Lower lobe of right lung (tissue), 2 donors: ENCODE measurements at places on chromosomes 12 and 14. TPM values are rescaled to one million over a fixed set of nuclear protein-coding genes. Genes with fewer than 3 reads are reported as not detected.

GRCh38 chr14:100888789-100889315, 14.7 kb downstream of the RTL1 start:
- DNase-seq: no peak
- H3K4me1 ChIP-seq: no peaks in the 10 kb centered on the region
- H3K27ac ChIP-seq: no peak overlapping the region
- no peaks in the 10 kb centered on the region for H3K36me3 ChIP-seq
- H3K27me3 ChIP-seq: peaks cover 12% of the 10 kb centered on the region

GRCh38 chr14:104196461-104197140, 58.2 kb downstream of the KIF26A start:
- H3K27ac ChIP-seq: no peak overlapping the region
- no peaks in the 10 kb centered on the region for H3K36me3 ChIP-seq
- peaks cover 4% of the 10 kb centered on the region for H3K27me3 ChIP-seq
- no peak overlapping the region for H3K4me3 ChIP-seq
- no peaks in the 10 kb centered on the region for H3K4me1 ChIP-seq

GRCh38 chr12:111363578-111363977, 5.3 kb downstream of the PHETA1 start:
- H3K27me3 ChIP-seq: no peaks in the 10 kb centered on the region
- no peak overlapping the region for H3K4me3 ChIP-seq
- H3K36me3 ChIP-seq: peaks cover 35% of the 10 kb centered on the region
- H3K27ac ChIP-seq: no peak overlapping the region
- no peak for DNase-seq
- H3K4me1 ChIP-seq: peaks cover 34% of the 10 kb centered on the region

- H3K27me3 ChIP-seq: no peaks in the 10 kb centered on the region
- no peak overlapping the region for H3K4me3 ChIP-seq
- H3K36me3 ChIP-seq: no peaks in the 10 kb centered on the region
- H3K27ac ChIP-seq: no peak overlapping the region
- DNase-seq: no peak
- peaks cover 3% of the 10 kb centered on the region for H3K4me1 ChIP-seq
These were observed 30.2 kb downstream of the CACNA1C start for GRCh38 chr12:2083008-2083407.

DNA sequence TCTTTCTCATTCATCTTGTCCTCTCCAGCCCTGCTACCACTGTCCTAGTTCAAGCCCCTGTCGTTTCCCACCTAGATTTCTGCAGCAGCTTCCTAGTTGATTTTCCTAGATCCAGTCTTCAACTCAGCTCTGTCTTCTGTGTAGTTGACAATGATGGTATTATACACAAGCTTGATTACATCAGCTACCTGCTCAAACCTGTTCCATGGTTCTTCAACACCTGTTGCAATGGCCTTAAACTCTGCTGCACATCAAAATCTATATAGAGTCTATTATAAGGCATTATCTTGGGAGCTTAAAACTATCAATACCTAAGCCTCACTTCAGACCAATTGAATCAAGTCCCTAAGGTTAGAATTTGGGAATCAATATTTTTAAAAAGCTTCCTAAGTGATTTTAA, 71.7 kb upstream of the PELI2 start:
- H3K4me3 ChIP-seq: no peak overlapping the region
- no peaks in the 10 kb centered on the region for H3K27me3 ChIP-seq

GRCh38 chr14:94921882-94922585, 152.1 kb upstream of the GSC start:
- H3K36me3 ChIP-seq: no peaks in the 10 kb centered on the region
- no peaks in the 10 kb centered on the region for H3K4me1 ChIP-seq
- no peak for DNase-seq
- no peaks in the 10 kb centered on the region for H3K27me3 ChIP-seq

DNA sequence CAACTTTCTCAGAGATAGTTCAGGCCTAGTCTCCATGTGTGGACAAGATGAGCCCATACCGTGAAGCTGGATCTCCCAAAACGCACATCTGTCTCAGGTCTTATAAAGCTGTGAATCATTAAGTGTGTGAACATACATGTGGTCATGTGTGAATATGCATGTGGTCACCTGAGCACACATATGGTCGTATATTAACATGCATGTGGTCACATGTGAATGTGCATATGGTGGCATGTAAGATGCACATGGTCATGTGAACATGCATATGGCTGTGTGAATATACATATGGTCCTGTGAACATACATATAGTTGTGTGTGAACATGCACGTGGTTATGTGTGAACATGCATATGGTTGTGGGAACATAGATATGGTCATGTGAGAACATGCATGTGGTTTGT, 172.5 kb upstream of the PZP start:
- no peak for DNase-seq
- H3K27me3 ChIP-seq: no peaks in the 10 kb centered on the region
- H3K4me3 ChIP-seq: no peak overlapping the region
- H3K4me1 ChIP-seq: no peaks in the 10 kb centered on the region
- H3K36me3 ChIP-seq: no peaks in the 10 kb centered on the region

GRCh38 chr12:80142640-80143039, 43.3 kb downstream of the OTOGL start:
- no peak overlapping the region for H3K27ac ChIP-seq
- no peak for DNase-seq
- no peaks in the 10 kb centered on the region for H3K27me3 ChIP-seq
- no peaks in the 10 kb centered on the region for H3K4me1 ChIP-seq
- H3K4me3 ChIP-seq: no peak overlapping the region

GRCh38 chr12:77941401-77941800, 110.7 kb downstream of the NAV3 start:
- H3K4me1 ChIP-seq: peaks cover 5% of the 10 kb centered on the region
- H3K27ac ChIP-seq: no peak overlapping the region
- no peak overlapping the region for H3K4me3 ChIP-seq
- H3K36me3 ChIP-seq: no peaks in the 10 kb centered on the region

GRCh38 chr12:116381744-116382685, 104.5 kb upstream of the MED13L start:
- H3K36me3 ChIP-seq: no peaks in the 10 kb centered on the region
- no peak for DNase-seq
- H3K27ac ChIP-seq: no peak overlapping the region
- no peaks in the 10 kb centered on the region for H3K27me3 ChIP-seq
- peaks cover 17% of the 10 kb centered on the region for H3K4me1 ChIP-seq
- H3K4me3 ChIP-seq: no peak overlapping the region

Gene PHLDA1
- 12.2 TPM for total RNA-seq

Gene NFE2
- 13.5 TPM for total RNA-seq

Gene TPH2
- not detected for total RNA-seq

Gene CIDEB
- 16.4 TPM for total RNA-seq

Gene GUCY2C
- total RNA-seq: not detected

Gene BCAT1
- total RNA-seq: 50.6 TPM
